ENCODE measurements at places on chromosomes 2 and 18.

DNA sequence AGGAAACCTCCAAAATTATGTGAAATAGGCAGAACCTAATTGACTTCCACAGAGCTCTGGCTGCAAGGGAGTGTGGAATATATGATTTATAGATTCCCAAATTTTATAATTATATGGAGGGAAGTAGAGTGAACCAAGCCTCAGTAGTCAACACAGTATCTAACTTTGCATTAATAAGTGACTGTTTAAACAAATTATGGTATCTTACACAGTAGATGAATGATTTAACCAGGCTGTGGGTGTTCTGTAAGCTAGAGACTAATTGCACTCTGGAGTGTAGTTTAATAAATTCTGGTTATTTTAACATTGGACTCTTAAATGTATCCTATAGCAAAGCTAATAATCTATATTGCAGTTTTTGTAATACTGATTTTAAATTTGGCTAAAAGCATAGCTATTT is 183.5 kb downstream of the KIAA1328 start:
- no peak for DNase-seq

DNA sequence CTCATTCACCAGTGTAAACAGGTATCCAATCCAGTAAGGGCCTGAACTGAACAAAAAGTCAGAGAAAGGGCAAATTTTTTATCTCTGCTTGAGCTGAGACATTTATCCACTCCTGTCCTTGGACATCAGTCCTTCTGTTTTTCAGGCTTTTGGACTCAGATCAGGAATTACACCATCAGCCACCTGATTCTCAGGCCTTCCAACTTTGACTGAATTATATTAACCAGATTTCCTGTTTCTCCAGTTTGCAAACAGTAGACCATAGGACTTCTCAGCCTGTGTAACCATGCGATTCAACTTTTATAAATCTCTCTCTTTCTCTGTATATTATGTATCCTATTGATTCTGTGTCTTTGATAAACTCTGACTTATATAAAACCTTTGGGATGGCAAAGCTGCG is 289.3 kb upstream of the CDH2 start:
- DNase-seq = no peak

DNA sequence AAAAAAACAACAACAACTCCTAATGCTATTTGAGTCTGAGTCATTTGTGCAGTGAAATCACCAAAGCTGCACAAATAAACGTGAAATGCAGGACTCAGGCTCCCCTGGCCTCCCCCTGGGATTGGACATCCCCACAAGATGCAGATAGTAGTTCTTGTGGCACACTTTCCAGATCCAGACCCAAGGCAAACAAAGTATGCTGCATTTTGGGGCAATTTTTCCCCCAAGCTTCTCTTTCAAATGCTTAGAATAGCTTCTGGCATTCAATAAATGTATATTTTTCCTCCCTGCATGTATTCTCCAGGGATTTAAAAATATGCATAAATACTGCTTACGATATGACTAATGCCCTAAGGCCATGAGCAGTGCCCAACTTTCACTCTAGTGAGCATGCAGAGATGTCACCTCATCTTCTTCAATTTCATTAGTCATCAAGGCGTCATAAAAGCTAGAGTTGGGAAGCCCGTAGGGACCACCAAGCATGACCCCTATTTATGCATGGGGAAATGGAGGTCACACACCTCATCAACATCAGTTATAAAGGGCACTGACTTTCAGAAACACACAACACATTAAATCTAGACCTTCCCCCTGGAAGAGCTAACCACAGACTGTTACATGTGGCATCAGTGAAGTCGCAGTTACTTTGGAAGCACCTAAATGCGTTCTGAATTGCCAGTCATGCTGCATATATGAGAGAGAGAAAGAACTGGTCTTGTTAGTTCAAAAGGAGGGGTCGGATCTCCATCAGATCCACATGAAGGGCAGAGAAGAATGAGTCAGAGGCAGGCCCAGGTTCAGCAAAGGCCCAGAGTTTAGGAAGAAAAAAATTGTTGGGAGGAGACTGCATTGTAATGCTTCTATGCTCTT is 374.1 kb downstream of the LPIN1 start:
- no peak for DNase-seq

DNA sequence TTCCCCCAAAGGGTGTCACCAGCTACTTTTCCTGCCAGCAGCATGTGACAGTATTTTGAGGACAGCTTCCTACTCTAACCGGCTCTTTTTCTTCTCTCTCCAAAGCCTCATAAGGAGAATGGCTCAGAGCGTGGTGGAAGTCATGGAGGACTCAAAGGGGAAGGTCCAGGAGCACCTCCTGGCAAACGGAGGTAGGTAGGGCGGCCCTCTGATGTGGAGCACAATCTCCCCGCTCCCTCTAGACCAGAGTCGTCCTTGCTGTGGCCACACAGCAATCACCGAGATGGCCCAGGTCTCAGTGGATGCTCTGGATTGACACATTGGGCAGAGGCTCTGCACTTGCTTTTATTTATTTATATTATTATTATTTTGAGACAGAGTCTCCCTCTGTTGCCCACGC is 32.4 kb downstream of the ATP6V1C2 start:
- no peak for DNase-seq

DNA sequence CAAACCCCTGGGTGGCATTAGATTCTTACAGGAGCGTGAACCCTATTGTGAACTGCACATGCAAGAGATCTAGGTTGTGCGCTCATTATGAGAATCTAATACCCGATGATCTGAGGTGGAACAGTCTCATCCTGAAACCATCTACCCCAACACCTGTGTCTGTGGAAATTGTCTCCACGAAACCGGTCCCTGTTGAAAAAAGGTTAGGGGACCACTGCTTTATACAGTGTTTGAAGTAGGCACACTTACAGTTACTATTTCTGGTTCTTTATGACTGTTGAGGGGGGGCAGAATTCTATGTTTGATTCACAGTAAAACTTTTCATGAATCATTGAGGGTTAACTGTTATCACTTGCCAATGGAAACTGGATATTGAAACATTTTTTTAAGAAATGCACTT is 72.0 kb downstream of the RIF1 start:
- DNase-seq = no peak

GRCh38 chr2:158779621-158780020 is 15.5 kb upstream of the DAPL1 start:
- no peak for DNase-seq

- DNase-seq = no peak
Observed at GRCh38 chr2:164046040-164046439, 310.2 kb upstream of the FIGN start.

DNA sequence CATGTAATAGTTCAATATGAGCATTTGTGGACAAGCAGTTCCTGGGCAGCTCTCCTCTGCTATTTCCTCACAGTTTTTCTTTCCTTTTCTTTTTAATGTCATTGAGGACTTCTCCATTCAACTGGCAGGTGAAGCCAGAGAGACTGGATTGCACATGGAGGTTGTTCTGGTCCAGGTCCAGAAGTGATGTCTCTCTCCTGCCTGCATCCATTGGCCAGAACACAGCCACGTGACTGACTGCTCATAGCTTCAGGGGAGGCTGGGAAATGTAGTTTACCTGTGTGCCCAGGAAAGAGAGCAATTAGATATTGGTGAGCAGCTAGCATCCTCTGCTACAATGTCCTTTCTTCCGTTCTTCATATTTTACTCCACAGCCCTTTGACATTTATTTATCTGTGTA is 20.2 kb upstream of the ADAM23 start:
- DNase-seq = no peak

DNA sequence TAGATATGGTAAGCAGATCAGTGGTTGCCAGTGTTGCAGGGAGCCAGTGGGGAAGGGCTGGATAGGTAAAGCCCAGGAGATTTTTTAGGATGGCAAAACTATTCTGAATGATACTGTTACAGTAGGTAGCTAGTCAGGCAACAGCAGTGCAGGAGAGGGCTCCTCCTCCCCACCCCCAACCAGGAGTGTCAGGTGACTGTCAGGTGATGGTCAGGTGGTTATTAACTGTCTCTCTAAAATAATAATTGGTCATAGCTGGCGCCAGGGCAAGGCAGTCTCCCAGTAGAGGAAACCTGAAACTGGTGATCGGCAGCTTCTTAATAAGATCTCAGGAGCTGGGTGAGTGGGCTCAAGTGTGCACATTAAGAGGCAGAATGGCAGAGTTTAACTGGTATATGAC is 201.6 kb upstream of the PARD3B start:
- DNase-seq = no peak

DNA sequence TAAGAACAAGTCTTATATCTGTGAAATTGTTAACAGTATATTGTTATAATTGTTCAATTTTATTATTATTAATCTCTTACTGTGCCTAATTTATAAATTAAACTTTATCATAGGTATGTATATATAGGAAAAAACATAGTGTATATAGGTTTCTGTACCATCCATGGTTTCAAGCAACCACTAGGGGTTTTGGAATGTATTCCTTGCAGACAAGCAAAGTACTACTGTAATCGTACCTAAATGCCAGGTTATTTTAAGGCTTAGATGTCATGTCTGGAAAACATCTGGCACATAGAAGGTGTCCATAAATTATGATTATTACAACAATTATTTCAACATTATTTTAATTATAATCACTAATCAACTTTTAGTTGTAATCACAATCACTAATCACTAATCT is 8.4 kb downstream of the ITSN2 start:
- DNase-seq = no peak

DNA sequence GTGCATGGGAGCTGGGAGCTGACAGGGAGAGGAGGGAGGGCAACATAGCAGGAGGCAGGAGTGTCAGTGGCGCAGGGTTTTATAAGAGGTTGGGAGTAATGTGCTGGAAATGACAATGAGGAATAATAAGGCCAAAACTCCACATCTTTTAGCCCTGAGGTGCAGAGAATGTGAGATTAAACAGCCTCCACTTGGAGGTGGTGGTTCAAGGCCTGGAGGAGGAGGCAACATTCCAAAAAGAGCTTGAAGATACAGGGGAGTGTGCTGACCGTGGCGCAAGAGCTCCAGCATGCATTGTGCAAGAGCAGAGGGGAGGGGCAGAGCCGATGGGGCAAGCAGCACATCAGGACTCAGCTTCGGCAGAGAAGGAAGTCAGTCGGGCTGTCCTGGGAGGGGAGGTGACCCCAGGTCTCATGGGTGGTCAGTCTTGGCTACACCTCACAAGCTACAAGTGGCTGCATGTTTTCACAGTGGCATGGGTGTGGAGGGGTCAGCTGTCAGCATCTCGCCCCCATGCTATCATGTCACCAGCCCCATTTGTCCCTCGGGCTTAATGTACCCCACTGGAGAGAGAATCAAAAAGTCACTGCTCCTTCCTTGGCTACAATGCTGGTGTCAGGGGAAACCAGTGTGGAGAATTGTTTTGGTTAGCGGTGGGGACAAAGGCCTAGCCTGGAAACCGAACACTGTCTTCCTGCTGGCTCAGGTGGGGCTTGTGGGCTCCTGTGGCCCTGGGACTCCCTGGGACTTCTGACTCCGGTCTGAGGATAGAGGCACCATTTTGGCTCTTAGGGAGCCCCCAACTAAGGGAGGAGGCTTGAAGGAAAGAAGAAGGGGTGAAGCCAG is 208.0 kb downstream of the ZFP36L2 start:
- DNase-seq = no peak

GRCh38 chr2:50645346-50645745 is 386.6 kb downstream of the NRXN1 start:
- no peak for DNase-seq

DNA sequence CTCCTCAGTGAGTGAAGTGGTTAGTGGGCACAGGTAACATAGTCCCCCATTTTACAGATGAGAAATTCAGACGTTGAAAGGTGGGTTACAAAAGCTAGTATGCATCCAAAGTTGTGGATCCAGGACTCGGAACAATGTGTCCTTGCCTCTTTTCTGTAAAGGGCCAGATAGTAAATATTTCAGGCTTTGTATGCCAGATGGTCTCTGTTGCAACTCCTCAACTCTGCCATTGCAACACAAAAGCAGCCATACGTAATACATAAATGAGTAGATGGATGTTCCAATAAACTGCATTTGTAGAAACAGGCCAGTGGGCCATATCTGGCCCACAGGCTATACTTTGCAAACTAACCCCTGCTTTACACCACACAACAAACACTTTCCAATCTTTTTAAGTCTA is 166.6 kb upstream of the PKDCC start:
- no peak for DNase-seq

DNA sequence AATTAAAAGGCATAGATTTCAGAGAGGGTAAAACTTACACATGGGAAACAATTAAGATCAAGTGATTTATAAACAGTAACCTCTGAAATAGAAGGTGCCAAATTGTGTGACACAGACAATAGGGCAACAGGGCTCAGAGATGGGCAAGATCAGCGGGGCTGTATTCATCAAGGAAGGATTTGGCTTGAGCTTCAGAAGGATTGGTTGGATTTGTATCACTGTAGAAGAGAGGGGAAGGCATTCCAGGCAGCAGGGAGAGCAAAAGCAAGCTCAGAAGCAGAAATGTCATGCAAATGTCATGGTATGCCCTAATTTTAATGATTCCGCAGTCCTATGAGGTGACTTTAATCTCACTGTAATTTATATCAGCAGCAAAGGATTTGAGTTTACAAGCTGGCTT is 415.0 kb upstream of the NRP2 start:
- DNase-seq = no peak

DNA sequence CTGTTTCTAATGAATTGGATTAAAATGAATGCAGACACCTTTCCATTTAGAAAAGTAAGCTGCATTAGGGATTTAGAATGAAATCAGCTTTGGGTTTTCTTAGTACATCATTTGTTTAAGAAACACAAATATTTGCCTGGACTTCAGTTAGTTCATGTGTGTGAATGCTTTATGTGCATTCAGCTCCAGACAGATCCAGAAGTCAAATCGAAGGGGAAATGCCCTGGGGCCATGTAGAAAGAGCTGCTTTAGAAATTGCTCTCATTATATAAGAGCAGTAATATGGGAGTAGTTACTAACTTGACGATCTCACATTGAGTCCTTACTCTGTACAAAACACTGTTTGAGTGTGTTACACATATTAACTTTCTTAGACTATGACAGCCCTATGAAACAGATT is 88.0 kb upstream of the TTC39C start:
- DNase-seq = peak; percentile 37

- DNase-seq = no peak
Observed at GRCh38 chr2:161556440-161556839, 67.8 kb upstream of the SLC4A10 start.

- DNase-seq = no peak
Observed at GRCh38 chr2:233234264-233234663, 17.2 kb upstream of the ATG16L1 start.

DNA sequence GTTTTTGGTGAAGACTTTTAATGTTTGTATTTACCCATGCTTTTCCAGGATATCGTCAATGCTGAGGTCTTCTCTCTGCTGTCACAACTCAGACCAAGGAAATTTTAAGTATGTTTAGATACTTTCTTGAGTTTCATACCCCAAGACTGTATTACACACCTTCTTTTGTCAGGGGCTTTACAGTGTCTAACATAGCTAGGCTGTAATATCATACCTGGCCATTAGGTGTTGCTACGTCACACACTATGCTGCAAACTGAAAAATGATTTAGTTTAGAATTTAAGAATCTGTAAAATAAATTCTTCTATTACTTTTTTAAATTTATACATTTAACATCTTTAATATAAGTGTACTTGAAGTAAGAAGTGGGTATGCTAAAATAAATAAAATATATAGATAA is 358.4 kb upstream of the NRP2 start:
- DNase-seq = no peak

DNA sequence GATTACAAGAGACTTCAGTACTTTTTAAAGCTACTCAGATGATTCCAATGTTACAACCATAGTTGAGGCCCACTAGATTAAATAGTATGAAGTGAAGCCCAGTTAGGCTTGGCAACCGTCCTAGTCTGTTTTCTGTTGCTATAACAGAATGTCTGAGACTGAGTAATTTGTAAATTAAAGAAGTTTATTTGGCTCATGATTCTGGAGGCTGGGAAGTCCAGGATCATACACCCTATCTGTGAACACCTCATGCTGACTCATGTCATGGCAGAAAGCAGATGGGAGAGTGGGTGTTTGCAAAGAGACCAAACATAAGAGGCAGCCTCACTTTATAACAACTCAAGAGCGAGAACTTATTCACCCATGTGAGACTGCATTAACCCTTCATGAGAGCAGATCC is 63.1 kb downstream of the CCDC150 start:
- no peak for DNase-seq
